ENCODE measurements at places on chromosomes 2 and 18.

DNA sequence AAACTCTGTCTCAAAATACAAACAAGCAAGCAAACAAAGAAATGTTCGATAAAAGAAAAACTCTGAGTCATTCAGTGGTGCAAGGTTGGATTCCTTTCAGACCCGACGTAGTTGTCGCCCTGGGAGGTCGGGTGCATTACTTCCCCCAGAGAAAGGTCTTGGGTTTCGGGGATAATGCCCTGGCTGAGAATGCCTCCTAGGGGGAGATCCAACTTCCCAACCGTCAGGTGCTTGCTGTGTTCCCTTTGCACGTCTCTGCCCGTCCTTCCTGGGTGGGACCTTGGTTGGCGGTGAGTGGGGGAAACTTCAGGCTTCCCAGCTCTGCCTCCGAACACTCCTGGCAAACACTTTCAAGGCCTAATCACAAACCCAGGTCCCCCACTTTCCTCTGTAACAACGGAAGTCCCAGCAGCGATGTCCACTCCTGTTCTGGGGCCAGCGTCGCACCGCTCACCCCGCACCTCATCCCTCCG, 609 bp downstream of the TPGS2 start:
- peak; percentile 34 for DNase-seq

GRCh38 chr2:128008074-128008672, 19.7 kb downstream of the SAP130 start:
- no peak for DNase-seq

GRCh38 chr18:77118256-77119090, 14.1 kb downstream of the MBP start:
- no peak for DNase-seq

- no peak for DNase-seq
Measured at GRCh38 chr2:165406173-165406572, 63.3 kb upstream of the CSRNP3 start.

DNA sequence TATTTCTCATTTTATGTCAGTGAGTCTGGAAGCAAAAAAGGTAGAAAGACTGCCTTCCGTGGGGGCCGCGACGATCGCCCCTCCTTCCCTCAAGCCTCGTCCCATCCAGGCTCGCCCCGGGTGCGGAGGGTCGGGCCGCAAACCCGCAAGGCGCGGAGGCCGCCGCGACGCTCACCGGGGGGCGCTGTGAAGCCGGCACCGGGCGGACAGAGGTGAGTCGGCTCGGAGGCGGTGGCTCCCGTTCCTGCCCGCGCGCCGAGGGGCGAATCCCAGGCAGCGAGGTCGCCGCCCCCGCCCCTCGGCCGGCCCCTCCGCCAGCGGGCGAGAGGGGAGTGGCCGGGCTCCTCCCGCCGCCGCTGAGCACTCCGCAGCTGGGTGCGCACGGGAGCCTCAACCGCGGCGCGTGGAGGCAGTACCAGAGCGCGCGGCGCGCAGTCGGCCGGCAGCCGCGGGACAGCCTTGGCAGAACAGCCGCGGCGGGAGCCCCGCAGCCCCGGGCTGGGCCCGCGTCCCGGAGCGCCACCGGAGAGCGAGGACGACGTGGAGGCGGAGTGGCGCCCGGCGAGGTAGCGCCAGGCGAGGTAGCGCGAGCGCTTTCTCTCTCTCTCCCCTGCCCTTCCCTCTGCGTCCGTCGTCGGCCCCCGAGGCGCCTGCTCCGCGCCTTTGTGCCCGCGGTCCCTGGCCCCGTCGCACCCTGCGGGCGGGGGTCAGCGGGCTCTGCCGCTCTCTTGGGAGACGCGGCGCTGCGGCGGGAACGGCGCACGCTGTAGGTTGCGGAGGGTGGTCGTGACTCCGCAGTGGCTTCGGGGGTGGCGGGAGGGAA, at the start of gene MYO1B:
TSS of gene MYO1B (plus strand) at position 359 of the 823 bp plus-strand sequence. CDS start 31,492 bp downstream, outside the sequence.
- DNase-seq, result peak; percentile 64

- peak; percentile 4 for DNase-seq
Measured at GRCh38 chr2:171835386-171835785, 58.7 kb downstream of the SLC25A12 start.

DNA sequence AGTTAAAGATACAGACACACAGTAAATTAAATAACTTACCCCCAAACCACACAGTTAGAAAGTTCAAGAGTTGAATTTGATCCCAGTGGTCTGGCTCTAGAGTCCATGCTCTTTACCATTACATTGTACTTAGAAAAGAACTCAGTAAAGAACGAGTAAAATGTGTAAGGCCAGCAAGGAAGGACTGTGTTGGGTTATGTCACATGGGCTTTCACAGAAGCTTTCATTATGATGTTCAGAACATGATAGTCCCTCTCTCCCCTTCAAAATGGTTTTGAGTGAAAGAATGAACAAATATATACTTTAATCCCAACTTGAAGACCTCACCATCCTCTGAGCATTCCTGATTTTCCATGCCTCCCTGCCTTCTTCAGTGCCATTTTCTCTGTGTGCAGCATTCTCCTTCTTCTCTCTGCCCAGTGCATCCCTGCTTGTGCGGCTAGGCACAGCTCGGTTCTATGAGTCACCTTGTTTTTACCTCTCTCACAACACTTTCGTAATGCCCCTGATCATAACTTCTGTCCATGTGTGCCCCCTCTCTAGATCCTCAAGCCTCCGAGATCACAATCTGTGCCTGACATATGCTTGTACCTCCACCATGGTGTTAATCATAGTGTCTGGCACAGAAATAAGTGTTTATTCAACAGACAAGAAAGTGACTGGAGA, 22.0 kb downstream of the RASGRP3 start:
- no peak for DNase-seq

DNA sequence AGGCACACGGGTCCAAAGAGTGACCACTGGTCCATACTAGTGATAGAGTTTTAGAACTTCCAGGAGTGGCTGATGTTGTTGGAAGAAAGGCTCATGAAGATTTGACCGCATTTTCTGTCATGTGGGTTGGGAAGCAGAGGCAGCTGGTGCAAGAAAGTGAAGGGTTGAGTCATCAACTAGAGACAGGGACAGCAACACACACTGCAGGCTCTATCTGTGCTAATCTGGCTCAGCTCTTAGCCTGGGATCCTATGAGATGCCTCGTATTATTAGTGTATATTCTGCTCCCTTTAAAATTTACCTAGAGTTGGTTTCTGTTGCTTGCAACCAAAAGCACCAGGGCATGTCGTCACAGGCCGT, 2.5 kb upstream of the SH3RF3 start:
- no peak for DNase-seq

DNA sequence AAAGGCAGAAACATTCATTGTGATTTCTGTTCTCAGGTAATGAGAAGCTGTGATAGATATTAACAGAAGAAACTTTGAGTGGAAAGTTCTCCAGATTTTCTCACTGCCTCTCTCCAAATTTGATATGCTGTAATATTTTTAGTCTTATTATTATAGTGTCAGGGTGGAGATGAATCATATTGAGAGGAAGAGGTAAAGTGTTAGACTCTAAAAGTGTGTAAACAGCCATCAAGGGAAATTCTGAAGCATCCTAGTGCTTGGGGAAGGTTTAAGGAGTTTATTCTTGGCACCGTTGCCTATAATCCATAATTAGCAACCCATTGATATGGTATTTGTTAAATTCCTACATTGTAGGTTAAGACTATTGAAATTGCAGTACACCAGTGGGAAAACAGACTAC, 104.7 kb upstream of the NABP1 start:
- no peak for DNase-seq

DNA sequence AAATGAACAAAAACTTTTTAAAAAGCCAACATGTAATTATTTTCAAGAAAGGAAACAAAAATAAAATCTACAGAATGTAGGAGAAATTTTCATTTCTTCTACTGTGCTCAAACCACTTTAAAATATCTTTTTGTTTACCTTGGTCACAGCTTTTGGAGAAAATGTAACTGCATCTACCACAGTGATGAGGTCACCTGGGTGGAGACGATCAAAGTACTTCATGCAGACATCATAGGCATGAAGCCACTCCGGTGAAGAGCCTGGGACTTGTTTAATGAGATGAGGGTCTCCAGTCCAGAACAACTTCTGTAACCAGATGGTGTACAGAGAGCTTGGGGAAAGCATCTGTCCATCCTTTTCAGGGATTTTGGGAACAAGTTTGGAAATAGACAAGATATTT, 285.8 kb downstream of the NBAS start:
- DNase-seq, result no peak

- no peak for DNase-seq
Measured at GRCh38 chr2:183993052-183993451, 605.3 kb upstream of the ZNF804A start.

DNA sequence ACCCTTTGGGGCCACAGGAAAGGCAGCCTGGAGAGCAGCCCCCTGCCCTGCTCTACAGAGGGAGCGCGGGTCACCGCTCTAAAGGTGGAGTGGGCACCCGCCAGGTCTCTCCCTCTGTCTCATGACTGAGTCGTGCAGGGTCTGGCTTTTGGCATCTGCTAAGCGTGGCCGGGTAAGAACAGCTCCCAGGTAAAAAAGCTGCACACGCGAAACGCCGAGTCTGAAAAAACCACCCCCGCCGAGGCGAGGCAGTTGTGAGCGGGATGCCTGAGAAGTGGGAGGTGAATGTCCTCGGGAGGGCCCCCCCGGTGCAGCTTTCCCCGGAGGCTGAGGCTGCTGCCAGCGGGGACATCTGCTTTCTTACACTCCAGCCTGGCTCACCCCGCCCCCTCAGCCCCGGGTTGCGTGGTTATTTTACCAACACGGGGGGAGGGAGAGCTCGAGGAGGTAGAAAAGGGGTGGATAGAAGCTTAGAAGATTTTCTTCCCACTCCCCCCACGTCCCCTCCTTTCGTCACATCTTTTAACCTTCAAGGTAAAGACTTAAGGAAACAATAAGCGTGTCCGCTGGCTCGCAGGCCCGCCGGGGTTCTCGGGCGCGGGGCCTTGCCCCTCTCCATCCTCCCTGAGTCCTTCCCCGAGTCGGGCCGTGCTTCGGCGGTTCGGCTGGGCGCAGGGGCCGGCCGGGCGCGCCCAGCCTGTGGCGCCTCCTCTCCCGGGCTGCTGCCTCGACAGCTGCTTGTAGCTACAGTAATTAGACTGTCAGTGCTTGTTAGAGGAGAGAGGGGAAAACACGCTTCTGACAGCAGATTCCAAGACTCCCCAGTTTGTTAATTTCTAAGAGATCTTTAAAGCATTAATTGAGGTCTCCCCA, 70.6 kb upstream of the PSMD14 start:
- DNase-seq, result peak; percentile 11

GRCh38 chr2:210169516-210170195, 1.6 kb downstream of the KANSL1L start:
- peak; percentile 75 for DNase-seq

GRCh38 chr18:22872900-22873537, 60.1 kb upstream of the RBBP8 start:
- DNase-seq, result no peak

DNA sequence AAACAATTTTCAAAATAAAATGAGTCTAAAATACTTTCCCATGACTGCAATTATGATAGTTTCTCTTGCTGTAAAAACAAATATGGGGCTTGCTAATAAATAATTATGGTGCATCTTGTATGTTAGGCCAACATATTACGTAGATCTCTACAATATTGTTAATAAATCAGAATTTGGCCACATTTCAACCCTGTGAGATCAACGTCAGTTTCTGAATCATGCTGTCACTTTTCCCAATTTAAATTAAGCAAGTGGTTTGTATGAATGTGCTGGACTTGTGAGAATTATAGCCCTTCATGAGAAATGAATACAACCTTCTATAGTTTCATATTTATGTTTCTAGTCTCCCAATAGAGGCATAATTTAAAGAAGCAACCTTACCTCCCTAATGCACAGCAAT, 808.9 kb downstream of the SUCLG1 start:
- no peak for DNase-seq

- no peak for DNase-seq
Measured at GRCh38 chr2:44707945-44708660, 233.4 kb upstream of the SIX3 start.

- DNase-seq, result no peak
Measured at GRCh38 chr2:206452242-206452641, 8.9 kb downstream of the ADAM23 start.

GRCh38 chr2:42843611-42844010, 51.2 kb upstream of the HAAO start:
- no peak for DNase-seq
